ENCODE measurements at places on chromosomes 7 and 10.
A peak's percentile ranks its signal among the peaks of the same experiment; 100 is the strongest.

- no peak for DNase-seq
These were observed 82.5 kb downstream of the EGFR start for GRCh38 chr7:55101359-55101758.

- DNase-seq = no peak
These were observed 560.9 kb downstream of the PTPRN2 start for GRCh38 chr7:158026636-158027265.

DNA sequence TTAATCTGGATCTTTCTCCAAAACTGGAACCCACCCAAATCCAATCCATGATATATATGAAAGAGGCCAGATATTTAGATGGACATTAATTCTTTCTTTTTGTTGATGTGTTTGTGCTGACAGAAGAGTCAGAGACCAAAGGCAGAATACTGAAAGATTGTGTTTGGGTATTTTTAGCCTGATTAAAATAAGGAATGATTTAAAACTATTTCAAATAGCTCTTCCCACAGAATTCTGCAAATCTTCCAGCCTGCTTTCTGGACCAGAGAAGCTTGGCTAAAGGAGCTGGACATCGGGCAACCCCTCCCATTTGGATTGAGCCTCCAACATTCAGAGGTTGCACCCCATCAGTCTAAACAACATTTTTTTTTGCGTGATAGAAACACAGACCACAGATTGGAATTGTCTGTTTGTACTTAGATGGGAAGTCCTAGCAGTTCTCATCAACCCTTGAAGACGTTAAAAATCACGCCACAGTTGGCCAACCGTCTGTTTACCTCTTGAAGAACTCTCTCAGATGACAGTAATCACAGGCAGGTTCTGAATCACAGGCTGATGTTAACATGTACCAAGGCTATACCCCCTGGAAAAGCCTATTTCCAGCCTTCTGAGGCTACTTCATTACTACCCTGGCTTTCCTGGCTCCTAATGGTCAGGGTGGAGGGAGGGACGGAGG is 155.2 kb upstream of the NRP1 start:
- DNase-seq = no peak

DNA sequence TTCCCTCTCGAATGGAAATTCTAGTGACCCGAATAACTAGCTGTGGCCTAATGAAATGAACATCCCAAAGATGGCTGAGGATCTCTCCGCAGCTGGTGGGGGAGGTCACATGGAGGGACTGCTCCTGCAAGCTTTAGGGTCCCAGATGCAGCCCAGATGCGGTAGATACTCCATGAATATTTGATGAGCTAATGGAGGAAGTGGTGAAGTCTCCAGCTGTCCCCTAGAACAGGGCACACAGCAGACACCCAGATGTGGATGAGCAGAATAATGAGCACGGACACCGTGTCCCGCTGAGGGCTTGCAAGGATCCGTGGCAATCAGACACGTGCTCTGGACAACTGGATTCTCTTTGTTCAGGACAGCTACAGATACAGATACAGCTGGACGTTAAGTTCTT is 59.2 kb downstream of the DENND2A start:
- DNase-seq = no peak

- peak; percentile 75 for DNase-seq
These were observed 22.4 kb upstream of the SEMA3C start for GRCh38 chr7:80941208-80941758.

DNA sequence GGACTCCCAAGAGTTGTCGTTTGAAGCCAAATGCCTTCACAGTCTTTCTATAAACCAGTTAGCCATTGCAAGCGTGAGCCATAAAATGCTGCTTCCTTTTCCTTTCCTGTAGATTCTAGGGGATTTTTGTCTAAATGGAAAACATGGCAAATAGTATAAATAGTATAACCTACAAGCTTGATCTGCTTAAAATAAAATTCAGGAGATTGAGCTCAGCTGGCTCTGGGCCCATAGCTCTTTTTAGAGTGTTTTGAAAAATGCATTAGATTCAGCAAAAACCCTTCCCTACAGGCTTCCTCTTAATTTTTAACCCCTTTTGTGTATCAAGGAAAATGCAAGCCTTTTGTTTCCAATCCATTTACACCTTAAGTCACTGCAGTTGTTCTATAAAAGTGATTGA is 190.1 kb upstream of the GDF10 start:
- no peak for DNase-seq

DNA sequence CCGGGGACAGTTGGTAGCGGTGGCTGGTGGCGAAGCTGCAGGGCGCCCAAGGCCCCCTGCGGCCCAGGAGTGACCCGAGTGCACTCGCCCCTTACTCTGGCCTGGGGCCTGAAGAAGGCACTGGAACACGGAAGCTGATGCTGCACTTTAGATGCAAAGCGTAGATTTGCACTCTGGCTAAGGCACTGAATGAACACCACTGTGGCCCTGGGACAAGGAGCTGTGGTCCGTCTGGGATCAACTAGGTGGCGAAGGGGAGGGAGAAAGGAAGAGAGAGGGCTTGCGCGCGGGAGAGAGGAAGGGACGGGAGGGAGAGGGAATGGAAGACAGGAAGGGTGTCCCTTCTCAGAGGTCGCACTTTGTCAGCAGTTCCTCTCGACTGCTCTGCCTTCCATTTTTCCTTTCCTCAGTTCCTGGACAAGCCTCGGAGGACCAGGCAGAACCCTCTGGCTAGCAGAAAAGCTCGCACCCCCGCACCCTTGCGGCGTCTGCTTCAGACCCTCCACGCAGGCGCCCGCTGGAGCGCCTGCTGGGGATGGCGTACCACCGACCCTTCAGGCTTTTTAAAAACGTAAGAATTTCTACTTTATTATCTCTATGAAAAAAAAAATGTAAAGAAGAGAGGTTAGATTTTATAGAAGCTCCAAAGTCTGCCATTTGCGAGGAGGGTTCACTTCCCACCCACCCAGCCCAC is 1.2 kb downstream of the FERD3L start:
- DNase-seq = no peak

GRCh38 chr10:94383530-94383929 is 18.8 kb upstream of the TBC1D12 start:
- no peak for DNase-seq

DNA sequence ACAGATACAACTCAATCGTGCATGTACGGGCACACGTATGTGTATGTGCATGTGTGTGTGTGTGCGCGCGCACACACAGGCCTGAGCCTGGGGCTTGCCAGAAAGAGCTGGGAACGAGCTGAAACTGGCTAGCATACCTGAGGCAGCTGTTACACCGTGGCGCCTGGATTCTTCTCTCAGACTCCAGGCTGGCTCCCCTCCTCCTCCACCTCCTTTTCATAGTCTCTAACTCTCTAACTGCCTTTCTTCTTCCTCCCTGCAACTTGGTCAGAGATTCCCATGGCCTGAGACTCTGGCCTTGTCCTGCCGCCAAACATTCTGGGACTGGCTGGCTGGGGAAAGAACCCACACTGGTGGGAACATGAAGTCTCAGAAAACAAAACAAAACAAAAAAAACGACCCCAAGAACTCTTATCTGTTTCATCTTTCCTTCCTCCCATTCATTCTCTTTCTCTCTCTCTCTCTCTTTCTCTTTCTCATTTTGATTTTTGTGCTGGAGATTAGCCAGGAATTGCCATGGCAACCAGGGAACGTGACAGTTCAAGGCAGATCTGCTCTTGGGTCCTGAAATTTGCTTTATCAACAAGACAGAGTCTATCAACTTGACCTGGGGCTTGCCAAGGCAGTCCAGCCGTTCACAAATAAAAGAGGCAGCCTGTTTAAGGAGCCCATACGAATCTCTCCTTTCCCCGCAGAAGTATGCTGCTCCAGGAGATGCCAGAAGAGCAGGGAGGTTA is 76.8 kb upstream of the SEM1 start:
- no peak for DNase-seq

GRCh38 chr10:95841661-95842498 is 65.9 kb upstream of the CC2D2B start:
- peak; percentile 86 for DNase-seq

DNA sequence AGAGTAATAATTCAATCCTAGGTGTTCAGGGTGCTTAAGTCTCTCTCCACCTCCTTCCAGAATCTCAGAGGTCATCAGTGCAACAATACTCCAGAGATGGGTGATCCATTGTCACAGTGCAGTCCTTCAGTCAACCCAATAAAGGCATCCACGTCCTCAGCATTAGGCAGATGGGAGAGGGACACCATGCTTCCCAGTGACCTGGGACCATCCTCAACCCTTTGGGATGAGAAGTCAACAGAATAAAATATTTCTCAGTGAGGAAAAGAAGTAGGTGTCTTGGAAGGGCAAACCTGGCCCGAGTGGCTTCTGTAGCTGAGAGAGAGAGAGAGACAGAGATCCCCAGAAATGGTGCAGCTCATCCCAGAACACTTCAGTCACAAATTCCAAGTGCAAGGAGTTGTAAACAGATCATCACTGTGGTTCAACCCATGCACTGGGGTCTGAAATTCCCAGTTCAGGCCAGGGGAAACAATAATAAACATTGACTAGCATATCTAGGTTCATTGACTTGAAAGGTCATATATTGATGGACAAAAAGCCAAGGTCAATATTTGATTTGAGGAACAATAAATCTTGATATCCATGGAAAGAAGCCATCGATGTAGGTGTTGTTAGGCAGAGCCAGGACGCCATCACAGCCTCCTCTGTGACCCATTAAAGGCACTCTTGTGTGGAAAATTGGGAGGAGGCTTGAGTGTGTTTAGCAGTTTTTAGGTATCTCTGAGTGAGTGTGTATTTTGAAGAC is 256.0 kb upstream of the ZMIZ1 start:
- DNase-seq = no peak

- no peak for DNase-seq
These were observed 191.8 kb downstream of the PTPRN2 start for GRCh38 chr7:158395780-158396278.

DNA sequence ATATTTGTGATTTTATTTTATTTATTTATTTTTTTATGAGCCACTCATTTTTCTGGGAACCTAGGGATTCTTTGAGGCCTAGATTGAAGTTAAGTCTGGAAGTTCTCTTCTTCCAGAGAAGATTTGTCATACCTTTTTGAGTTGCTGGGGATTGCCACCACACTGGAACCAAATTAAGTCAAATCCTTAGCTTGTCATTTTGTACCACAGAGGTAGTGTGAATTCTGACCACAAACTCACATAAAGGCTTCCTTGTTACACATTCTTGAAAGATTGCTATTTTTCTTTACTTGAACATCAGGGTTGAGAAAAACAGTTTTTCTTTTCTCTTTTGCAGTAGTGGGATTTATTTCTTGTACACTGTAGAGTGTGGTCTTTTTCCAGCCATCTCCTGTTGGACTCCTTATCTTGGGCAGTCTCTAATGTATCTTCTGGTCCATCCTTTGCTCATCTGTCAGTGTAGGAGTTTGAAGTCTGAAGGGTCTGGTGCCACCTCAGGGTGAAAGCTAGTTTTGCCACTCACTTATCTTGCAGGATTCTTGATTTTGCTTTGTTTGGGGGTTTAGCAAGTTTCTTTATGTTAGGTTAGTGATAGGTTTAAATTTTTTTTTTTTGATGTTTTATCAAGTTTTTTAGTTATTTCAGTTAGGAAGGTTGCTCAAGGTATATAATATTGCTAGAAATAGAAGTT is 24.8 kb downstream of the PCBD1 start:
- DNase-seq = no peak
